Brain (organoid and tissue), 16 donors: ENCODE measurements at places on chromosomes 2 and 18.

DNA sequence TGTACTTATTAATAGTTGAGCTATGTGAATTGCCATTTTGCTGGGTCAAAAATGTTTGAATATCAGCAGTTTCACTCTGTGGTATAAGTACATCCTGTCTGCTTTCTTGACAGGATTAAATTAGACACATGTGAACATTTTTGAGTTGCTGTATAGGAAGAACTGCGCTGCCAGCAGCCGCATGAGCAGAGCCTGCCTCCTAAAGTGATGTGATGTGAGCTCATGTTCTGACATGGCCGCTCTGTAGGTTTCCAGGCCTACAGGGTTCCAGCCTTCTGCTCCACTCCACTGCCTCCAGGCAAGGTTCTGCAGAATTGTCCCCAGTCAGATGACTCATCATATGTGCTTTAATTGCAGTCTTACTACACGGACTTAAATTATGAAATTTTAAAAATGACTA lies 119.7 kb upstream of the NFATC1 start:
- DNase-seq: peak; percentile 33

DNA sequence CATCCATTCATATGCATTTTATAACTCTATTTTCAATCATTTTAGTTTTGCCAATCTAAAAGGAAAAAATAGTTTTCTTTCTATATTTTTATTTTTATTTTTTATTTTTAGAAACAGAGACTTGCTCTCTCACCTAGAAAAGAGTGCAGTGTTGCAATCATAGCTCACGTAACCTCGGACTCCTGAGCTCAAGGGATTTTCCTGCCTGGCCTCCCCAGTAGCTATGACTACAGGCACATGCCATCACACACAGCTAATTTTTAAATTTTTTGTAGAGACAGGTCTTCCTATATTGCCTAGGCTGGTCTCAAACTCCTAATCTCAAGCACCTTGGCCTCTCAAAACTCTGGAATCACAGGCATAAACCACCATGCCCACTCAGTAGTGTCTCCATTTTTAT lies 125.5 kb upstream of the XIRP2 start:
- no peak for DNase-seq

- no peak for DNase-seq
These were observed 144.7 kb upstream of the PGAP1 start for GRCh38 chr2:197071213-197071612.

DNA sequence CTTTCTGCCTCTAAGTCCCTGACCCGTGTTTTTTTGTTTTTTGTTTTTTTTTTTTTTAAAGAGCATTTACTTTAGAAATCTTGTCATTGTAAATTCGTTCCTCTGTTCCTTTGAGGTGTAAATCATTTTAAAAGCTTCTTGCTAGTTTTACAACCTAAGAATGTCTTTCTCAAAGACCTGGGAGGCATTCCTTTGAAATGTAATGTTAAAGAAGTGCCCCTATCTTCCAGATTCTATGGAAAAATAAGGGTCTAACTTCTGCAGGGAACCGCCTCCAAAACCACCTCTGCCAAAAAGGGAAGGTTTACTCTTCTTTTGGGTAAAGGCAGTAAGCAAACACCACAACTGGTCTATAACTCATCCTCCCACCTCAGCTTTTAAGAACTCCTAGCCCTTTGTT lies 259.6 kb upstream of the ZNF804A start:
- no peak for DNase-seq

DNA sequence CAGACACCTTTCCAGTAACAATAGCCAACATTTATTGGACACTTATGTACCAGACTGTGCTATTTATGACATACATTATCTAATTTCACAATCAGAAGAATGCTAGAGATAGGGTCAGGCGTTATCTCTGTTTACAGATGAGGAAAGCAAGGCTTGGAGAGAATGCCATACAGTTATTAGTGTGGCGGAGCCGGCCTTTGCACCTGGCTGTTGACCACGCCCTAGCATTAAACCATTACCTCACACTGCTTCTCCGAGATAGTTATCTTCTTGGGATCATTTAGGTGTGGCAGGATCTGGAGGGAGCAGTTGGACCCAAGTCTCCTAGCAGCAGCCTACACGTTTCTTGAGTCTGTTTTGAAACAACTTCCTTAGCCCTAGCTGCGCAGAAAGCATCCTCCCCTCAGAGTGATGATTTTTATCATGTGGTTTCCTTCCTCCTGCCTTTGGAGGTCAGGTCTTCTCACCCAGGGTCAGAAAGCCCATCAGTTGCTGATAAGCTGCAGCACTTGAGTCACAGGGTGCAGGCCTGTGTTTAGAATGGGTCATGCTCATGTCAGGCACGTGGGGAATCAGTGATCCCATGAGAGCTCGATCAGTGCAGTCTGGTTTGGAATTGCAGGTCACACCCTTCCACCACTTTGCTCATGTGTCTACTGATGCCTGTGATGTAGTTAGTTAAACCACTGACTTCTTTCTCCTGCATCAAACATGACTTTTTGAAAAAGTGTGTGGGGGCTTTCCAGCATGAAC lies 118.2 kb downstream of the SPTBN1 start:
- no peak for DNase-seq

DNA sequence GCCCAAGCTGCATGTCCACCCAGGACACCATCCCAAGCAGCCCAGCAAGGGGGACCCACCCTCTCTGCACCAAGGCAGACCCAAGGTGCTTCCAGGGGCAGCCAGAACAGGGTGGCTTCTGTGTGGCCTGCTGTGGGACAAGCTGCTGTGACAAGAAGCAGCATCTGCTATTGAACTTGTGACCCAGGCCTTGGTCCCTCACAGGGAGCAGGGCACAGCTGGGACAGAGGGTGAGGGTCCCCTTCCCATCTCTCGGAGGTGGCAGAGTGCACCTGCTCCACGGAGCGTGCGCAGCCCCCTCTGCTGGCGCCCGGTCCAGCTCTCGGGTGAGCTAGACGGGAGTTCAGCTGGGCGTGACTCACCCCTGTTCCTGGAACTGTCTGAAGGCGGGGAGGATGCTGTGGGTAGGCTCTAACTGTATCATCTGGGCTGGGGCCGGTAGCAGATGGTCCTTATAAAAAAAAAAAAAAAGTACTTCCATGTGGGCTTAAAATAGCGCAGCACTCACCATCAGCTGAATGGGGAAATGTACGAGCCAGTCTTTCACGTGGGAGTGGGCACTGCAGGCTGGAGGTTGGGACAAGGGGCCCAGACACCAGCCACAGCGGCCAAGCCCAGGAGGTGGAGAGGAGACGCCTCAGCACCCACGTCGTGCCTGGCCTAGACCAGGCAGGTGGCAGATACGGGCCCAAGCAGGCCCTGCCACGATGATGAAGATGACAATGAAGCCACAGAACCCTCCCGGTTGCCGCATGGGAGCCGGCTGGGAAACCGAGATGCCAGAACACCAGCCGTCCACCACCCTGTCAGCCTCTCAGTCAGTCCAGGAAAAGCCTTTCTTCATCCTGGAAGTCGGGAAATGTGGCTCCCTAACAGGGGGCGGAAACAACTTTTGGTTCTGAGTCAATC lies 136.8 kb upstream of the ID2 start:
- DNase-seq: peak; percentile 54

- no peak for DNase-seq
These were observed 779.5 kb downstream of the SOCS6 start for GRCh38 chr18:71068338-71068737.

DNA sequence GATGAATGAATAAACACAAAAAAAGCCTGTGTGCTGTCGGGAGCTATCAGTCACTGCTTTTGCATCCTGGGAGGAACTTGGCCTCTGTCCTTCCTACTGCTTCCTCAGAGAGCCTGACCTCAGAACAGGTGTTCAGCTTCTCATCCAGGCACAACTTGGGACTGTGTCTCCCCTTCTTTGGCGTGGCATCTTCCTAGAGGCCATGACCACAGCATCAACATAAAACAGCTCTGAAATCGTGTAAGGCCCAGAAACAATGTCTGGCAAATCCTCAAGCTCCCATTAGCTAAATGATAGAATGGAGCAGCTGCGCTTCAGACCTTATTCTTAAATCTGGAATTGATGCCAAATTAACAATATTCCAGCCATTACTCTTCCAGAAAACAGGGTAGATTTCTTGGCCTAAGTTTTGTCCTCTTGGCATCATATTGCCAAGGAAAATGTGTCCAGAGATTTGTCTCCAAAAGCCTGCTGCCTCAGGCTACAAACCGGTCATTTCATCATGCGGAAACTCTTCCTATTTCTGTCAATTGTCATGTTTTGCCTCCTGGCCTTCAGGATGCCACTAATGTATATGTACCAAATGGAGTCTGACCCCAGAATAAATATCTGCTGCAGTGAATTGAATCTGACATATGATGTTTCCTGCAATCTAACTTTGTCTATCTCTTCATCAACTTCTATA lies 53.2 kb upstream of the RAB27B start:
- peak; percentile 61 for DNase-seq

- DNase-seq: no peak
These were observed 29.5 kb downstream of the LAMA3 start for GRCh38 chr18:23718731-23719130.

GRCh38 chr2:135870571-135870970 lies 5.7 kb downstream of the MCM6 start:
- no peak for DNase-seq

- DNase-seq: peak; percentile 71
These were observed 786 bp downstream of the TET3 start for GRCh38 chr2:73985308-73986084.

GRCh38 chr18:52077251-52077983 lies 262.6 kb upstream of the DCC start:
- no peak for DNase-seq

DNA sequence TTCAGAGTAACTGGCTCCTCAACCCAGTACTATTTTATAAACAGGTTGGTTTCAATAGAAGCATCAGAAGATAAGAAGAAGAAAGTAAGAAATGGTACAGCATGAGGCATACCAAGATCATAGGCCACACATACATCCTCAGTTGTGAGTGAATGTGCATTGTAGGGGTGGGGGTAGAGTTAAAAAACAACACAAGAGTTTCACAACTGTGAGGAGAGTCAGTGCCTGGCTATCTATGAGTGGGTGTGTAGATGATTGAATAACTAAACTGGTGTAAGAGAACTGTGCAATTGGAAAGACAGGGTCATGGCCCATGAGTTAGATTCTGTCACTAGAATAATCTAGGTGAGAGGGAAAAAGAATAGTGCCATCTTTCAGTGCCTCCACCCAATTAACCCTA lies 748.2 kb upstream of the ACVR2A start:
- DNase-seq: no peak

GRCh38 chr2:25109822-25110221 lies 58.6 kb downstream of the POMC start:
- no peak for DNase-seq

- no peak for DNase-seq
These were observed 33.9 kb upstream of the TBC1D8 start for GRCh38 chr2:101185085-101185484.

DNA sequence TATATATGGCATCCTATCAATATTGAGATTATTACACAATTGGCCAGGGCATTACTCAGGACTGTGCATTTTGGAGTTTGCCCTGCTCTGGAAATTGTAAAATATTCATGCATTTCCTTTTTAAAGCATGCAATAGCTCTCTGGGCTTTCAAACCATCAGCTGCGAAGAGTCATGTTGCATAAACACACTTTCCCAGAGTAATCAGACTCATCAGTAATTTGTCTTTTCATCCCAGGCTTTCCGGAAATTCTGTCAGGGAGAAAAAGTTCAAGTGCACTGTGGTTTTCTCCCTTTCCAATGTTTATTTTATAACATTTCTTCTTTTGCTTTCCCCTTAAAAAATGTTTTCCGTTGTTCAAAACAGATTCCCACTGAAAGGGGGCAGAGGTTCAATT lies 38.9 kb upstream of the FHL2 start:
- DNase-seq: no peak

GRCh38 chr2:32882816-32883810 lies 63.6 kb upstream of the LTBP1 start:
- DNase-seq: peak; percentile 31

DNA sequence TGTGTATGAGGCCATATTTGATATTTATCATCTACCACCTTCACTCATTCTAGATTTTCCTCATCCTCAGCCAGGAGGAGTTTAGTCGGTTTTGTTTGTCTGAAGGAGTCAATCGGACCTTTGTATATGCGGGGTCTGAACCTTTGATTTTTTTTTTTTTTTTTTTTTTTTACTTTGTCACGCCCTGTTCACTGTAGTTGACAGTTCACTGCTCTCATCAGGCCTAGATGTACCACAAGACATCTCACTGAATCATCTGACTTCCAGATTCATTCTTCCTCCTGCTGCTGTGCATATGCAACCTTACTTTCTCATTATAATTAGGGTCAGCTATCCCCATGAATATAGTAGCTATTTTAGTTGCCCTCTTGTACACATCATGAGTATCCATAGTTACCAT lies 133.2 kb downstream of the ARHGAP15 start:
- DNase-seq: no peak

DNA sequence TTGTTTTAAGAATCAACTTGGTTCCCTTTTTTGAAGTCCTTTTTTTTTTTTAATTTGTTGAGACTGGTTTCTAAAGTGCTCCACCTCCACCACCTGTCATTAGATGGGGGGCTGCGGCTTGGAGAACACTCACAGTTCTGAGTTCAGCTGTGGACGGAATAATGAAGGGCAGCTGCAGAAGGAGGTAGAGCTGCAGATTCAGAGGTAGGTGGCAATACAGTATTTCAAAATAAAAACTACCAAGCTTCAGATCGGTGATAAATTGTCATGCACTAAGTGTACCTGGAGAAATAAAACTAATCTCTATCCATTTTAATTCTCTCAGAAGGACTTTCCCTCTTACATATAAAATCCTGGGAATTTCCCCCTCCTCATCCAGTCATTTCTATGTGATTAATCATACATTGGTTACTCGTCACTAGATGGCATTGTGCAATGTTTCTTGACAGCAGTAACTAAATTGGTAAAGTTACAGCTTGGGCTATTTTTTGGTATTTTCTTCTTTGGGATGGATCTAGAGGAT lies 81.1 kb upstream of the SLC39A10 start:
- DNase-seq: peak; percentile 47

GRCh38 chr2:206054952-206055351 lies 31.0 kb downstream of the INO80D start:
- no peak for DNase-seq

DNA sequence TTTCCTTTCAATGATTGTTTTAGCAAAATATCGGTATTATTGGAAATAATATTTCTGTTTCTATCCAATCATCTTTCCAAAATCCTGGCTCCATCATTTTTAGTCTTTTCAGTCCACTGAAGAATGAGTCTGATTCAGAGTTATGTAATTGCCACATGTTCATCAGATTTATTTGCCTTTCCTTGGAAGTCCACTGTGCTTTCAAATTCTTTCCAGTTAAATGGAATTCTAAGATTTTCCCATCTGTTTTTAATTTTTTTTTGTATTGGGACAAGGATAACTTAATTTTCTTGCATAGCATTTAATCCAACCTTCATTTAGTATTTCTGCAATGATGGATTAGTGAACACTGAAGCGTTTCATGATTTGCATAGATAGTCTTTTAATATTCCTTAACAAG lies 521.5 kb upstream of the NRXN1 start:
- DNase-seq: no peak

- no peak for DNase-seq
These were observed 86.6 kb upstream of the TMEM247 start for GRCh38 chr2:46392561-46393346.

- no peak for DNase-seq
These were observed 268.5 kb upstream of the CCDC68 start for GRCh38 chr18:55227771-55228170.
